RPMI8226 (cell line): ENCODE measurements at places on chromosomes 16 and 17.

GRCh38 chr16:86227801-86228200, 282.5 kb upstream of the FOXF1 start:
- no peak for DNase-seq

GRCh38 chr17:39235555-39236449, 10.1 kb upstream of the STAC2 start:
- DNase-seq = peak; percentile 82

DNA sequence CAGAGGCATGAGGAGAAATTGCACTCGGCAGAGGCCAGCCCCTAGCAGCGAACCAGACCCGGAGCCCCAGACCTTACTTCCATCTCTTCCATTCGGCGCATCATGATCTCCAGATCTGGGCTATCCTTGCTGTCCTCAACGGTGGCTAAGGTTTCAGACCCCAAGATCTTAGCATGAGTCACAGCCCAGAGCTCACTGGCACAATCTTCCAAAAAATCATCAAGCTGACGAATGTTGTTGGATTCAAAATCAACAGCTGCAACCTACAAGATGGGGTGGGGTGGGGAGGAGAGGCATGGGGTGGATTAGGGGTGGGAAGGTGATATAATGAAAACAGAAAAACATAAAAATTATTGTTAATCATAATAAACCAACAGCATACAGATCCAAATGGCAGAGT, 39.7 kb upstream of the PITPNM3 start:
- DNase-seq = no peak

DNA sequence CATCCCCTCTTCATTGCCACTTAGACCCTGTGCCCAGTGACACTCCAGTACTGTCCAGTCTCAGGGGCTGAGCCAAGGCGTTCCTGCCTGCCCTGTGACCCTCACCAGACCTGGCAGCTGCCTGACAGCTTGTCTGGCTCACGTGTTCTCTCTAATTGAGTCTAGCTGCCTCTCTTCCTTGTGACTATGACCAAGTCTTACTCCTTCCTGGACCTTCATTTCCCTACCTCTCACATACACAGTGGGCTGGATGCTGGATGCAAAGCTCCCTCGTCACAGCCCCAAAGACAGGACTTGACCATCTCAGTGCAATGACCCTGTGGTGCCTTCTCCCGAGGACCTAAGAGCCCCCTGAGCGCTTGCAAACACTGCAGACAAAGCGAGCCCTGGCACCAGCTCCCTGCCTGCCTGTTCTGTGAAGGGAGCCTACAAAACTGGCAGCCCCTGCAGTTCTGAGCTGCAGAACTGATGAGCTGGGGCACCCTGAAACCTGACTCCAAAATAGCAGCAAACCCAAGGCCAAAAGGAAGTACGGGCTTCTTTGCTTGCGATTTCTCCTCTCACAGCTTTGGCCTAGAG, 1.7 kb downstream of the DEXI start:
- peak; percentile 43 for DNase-seq

GRCh38 chr16:49058382-49058781, 223.3 kb downstream of the CBLN1 start:
- DNase-seq = no peak
